ENCODE measurements at places on chromosomes 1 and 21.

- DNase-seq = no peak
Observed at GRCh38 chr1:3443807-3444206, 10.7 kb upstream of the ARHGEF16 start.

DNA sequence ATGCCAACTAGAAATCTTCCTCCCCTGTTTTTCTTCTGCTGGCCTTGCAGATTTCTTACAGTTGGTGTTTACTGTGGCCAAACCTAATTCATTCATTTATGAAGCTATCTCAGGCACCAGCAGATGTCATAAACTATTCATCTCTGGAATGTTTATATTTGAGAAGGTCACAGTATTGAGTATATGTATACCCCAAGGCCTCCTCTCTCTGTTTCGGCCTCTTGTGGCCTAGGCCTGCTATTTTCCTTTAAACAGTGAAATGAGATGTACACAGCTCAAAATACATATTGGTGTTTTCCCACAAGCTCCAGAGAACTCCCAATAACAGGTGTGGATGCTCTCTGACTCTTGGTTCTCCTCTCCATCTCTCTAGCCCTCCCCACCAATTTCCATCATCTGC, 520.7 kb upstream of the CAMK1G start:
- no peak for DNase-seq

- DNase-seq = no peak
Observed at GRCh38 chr21:25850126-25850842, 115.5 kb downstream of the GABPA start.

GRCh38 chr1:234776256-234776875, 166.4 kb upstream of the IRF2BP2 start:
- DNase-seq = no peak

GRCh38 chr1:225987491-225988316, 11.4 kb downstream of the SDE2 start:
- DNase-seq = no peak

- DNase-seq = no peak
Observed at GRCh38 chr1:230701895-230702768, 11.8 kb downstream of the AGT start.

GRCh38 chr1:151924691-151925587, 15.6 kb upstream of the THEM4 start:
- no peak for DNase-seq

GRCh38 chr1:116164150-116164549, 53.0 kb downstream of the MAB21L3 start:
- DNase-seq = no peak

DNA sequence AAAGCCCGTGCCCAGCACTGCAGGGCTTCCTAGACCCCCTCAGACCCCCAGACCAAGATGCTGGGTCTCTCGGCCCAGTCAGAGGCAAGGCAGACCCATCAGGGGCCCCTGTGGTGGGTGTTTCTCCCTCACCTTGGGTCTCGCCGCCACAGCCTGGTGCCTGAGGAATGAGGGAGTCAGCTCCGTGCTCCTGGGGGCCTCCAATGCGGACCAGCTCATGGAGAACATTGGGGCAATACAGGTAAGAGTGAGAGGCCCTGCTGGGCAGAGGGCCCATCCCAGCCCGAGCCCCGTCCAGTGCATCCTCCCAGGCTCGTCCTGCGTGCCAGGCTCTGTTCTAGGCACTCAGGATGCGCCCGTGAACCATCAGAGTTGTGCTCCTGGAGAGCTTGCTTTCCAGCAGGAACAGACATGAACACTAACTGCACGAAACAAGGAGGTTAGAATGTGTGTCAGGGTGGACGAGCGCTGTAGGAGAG, 51.5 kb downstream of the KCNAB2 start:
- no peak for DNase-seq

- no peak for DNase-seq
Observed at GRCh38 chr1:24216276-24217074, 29.4 kb upstream of the IFNLR1 start.

- DNase-seq = no peak
Observed at GRCh38 chr1:201268604-201269151, 14.6 kb upstream of the PKP1 start.

- no peak for DNase-seq
Observed at GRCh38 chr1:37085393-37085792, 51.1 kb upstream of the GRIK3 start.

DNA sequence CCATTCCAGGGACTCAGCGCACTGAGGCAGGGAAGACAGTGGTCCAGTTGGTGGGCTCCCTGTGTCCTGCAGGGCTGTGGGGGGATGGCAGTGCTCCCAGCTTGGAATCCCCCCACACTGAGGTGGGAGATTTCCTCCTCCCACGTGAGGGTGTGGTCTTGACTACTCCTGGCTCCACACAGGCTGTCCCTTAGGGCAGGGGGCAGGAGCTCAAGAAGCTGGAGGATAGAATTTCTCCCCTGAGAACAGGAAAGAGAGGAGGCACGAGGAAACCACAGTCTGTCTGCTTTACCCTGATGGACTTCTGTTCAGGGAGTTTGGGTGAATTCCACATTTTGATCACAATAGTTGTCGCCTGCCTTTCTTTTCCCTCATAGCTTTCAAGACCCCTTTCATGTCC, 62.1 kb downstream of the CACNA1E start:
- no peak for DNase-seq

DNA sequence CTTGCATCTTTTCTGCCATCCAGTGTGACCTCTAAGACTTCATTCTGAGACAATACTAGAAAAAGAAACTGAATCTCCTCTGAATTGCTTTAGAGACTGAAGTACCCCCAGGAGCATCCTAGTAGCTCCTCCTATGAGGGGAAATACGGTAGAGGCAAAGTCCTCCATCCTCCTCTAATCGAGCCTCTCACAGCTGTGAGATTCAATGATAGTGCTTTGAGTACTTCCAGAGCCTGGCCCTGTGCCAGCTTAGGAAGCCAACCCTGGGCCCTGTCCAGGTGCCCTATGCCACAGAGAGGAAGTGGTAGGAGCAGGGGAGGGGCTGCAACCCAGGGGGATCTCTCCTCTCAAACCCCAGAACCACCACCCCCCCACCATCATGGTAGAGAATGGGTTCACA, 10.7 kb downstream of the RORC start:
- DNase-seq = no peak

GRCh38 chr1:216807696-216808095, 84.5 kb upstream of the ESRRG start:
- DNase-seq = no peak

DNA sequence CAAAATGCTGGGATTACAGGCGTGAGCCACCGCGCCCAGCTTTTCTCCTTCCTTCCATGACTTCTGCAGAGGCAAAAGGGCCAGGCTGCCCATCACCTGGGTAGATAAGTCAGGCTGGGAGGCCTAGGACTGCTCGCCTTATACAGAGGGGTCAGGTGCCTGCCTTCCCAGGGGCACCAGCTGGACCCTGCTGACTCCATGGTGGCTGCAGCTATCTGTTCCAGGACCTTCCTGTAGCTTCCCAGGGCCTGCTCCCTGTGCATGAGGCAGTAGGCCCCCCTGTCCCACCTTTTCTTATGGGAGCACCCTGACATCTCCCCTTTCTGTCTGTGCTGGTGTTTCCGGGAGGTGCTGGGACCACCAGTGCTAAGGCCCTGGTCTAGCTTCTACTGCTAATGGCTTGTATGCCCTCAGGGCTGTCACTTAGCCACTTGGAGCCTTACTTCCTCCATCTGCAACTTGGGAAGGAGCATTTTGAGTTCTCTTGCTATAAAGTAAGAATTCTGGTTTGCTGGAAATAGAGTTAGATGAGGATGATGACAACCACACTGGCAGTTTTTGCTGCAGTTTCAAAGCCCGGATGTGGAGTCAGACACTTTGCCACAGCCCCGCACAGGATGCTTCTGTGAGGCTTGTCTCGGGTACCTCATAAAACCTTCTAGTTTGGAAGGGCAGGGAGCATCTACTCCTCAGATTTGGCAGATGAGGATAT, 14.4 kb downstream of the SOX13 start:
- no peak for DNase-seq

GRCh38 chr1:241902391-241903065, 54.5 kb downstream of the EXO1 start:
- DNase-seq = no peak

DNA sequence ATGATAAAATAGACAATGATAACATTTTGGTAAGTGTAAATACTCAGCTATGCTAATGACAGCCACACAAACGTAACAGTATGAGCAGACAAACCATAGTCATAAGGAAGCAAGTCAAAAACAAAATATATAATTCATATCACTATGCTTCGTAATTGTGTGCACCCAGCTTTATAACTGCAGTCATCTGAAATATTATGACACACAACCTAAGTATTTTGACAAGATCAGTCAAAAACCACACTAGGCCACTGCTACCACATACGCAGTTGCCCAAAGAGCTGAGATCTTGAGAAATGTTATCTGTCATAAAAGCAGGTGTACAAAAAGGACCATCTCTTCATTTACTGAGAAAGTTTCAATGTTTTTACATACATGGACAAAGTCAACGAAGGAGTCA, 26.0 kb downstream of the RNASEL start:
- no peak for DNase-seq

DNA sequence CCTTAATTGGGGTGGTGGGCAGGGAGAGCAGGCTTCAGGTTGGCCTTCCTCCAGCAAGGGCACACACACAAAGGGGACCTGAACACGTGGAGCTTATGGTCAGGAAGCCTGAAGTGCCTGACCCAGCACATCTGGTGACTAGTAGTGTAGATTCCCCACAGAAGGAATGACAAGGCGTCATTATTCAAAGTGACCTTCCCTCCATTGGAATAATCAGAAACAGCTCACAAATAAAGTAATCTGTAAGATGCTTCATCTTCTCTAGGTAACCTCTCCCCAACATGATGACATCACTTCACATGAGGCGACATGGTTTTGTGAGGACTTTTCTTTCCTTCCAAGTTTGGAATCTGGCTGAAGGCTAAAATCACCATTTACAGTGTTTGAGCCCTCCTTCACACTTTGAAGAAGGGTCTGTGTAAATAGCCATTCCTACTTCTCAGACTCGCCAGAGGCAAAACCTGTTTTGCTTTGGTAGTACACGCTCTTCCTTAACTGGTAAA, 32.8 kb upstream of the ERG start:
- DNase-seq = no peak

DNA sequence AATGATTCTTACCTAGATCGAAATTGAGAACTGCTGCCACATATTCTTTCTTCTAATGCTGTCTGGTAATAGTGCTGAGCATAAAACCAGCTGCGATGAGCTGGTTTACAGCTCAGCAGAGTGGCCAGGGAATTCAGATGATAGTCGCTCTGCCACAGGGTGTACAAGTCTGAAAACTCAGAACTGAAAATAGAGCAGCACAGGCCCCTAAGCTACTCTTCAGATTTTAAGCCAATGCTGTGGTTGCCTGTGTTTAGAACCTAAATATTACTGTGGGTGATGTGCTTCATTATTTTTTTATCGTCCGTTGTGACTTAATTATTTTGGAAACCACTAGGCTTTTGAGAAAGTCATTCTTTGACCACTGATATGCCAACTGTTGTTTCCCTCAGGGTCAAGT, 152.0 kb downstream of the ADGRL4 start:
- DNase-seq = no peak

GRCh38 chr1:93620841-93621210, 60.8 kb downstream of the BCAR3 start:
- DNase-seq = no peak

GRCh38 chr1:236507022-236507700, 16.6 kb upstream of the LGALS8 start:
- DNase-seq = no peak

DNA sequence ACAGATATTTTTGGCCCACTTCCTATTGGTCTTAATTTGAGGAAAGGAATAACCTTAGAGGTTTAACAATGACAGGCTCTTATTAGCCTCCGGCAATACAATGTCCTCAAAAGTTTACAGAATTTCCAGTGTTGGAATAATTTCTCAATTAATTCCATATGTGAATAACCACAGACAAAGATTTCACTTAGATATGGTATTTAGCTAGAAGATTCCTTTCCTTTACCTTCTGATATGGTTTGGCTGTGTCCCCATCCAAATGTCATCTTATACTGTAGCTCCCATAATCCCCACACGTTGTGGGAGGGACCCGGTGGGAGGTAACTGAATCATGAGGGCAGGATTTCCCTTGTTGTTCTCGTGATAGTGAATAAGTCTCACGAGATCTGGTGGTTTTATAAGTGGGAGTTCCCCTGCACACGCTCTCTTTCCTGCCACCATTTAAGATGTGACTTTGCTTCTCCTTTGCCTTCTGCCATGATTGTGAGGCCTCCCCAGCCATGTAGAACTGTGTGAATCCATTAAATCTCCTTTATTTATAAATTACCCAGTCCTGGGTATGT, 54.9 kb upstream of the RGS7 start:
- no peak for DNase-seq

- DNase-seq = no peak
Observed at GRCh38 chr1:205701420-205701819, 21.1 kb upstream of the SLC45A3 start.

DNA sequence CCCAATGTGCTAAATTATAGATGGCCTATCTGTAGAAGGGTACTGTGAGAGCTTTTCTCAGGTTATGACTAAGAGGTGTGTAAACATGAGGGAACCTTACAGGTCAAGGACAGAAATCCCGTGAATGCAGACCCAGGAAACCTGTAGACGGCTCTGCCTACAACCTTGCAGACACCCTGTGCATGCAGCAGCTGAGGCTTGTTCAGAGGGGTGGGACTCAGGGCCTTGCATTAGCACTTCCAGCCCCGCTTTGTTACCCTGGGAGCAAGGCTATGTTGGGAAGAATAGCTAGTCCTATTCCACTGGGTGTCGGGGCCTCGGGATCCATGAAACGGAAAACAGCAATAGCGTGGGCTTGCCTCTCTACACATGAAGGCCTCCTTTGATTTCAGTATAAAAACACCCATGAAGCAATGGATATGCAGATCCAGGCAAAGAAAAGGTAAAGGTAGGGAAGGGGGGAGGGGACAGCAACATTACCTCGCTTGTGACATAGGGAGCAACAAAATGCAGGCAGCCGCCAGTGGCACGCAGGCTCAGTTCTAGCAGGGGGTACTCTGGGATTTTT, 9.5 kb upstream of the NDUFS5 start:
- no peak for DNase-seq

GRCh38 chr1:150841626-150842025, 33.6 kb upstream of the CTSK start:
- no peak for DNase-seq

- no peak for DNase-seq
Observed at GRCh38 chr1:21048462-21048861, 128.2 kb downstream of the EIF4G3 start.

GRCh38 chr1:191608367-191608766, 549.9 kb upstream of the RGS18 start:
- no peak for DNase-seq

- DNase-seq = no peak
Observed at GRCh38 chr1:28855469-28855951, 43.5 kb downstream of the OPRD1 start.

GRCh38 chr1:201255479-201256362, 27.6 kb upstream of the PKP1 start:
- no peak for DNase-seq
